ENCODE measurements at places on chromosomes 5 and 9. TPM values are rescaled to one million over a fixed set of nuclear protein-coding genes. Genes with fewer than 3 reads are reported as not detected.

DNA sequence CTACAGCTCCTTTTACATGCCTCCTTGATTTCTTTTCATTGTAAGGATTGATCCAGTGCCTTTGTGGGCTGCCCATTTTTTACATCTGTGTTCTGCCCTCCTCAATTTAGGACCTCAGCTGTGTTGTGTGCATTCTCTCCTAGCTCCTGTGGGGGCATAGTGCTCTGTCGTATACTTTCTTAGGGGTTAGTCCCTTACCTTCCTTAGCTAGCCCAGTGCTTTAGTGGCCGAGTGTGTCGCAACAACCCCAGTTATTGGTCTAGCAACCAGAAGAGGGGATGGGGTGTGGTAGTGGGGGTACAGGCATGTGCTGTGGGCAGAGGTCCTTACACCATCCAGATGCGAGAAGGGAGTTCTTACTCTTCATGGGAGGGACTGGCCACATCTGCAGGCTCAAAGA is 12.1 kb downstream of the MTRR start:
- DNase-seq, result no peak

DNA sequence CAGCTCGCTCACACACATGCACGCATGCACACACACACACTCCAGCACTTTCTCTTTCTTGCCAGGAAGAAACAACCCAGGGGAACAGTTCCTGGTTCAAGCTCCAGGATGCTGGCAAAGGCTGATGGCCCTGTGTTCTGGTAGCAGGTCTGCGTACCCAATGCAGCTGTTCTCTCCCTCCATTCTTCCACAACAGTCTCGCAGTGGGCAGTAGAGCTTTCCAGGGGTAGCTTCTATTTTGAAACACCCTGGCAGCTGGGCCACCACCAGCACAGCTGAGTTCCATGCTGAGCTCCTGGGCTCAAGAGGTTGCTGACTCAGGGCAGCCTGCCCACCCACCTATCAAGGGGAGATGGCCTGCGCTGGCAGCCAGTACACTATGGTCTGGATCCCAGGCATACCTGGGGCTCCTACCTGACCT is 4.7 kb downstream of the VDAC1 start:
- no peak for DNase-seq

GRCh38 chr5:27868292-27868691 is 829.9 kb upstream of the CDH9 start:
- no peak for DNase-seq

- no peak for DNase-seq
These were observed 4.8 kb upstream of the ZNF366 start for GRCh38 chr5:72511774-72512592.

GRCh38 chr5:15383469-15383868 is 116.5 kb upstream of the FBXL7 start:
- DNase-seq, result no peak

DNA sequence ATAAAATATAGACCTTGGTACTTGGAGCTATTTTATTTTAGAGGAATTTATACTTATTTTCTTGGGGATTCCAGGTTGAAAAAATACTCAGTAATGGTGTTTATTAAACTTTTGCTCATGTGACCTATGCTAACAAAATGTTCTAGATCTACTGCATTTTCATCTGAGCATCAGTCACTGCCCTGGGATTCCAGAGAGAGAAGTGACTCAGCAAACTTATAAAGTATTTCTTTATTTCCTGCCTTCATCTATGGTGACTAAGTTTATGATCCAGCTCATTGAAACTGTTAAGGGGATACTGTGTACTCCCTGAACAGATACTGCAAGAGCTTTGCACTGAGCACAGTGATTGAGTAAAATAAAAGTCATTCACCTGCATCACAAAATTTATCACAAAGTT is 298.5 kb upstream of the CDH18 start:
- no peak for DNase-seq

DNA sequence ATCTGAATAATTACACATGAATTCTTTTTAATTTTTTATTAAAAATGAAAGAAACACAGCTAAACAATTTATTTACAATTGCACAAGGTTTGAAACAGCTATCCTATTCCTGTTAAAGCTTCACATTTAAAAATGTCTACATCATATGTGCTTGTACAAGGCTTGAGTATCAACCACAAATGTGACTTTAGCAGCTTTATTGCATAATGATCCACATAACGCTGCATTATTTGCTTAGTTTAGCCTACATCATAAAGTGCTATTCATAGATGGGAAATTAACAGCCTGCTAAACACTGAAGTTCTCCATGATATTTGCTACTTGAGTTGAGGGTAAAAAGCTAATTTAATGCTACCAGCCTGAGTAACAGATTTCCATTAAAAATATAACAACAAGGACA is 45.0 kb downstream of the TRIM36 start:
- no peak for DNase-seq

DNA sequence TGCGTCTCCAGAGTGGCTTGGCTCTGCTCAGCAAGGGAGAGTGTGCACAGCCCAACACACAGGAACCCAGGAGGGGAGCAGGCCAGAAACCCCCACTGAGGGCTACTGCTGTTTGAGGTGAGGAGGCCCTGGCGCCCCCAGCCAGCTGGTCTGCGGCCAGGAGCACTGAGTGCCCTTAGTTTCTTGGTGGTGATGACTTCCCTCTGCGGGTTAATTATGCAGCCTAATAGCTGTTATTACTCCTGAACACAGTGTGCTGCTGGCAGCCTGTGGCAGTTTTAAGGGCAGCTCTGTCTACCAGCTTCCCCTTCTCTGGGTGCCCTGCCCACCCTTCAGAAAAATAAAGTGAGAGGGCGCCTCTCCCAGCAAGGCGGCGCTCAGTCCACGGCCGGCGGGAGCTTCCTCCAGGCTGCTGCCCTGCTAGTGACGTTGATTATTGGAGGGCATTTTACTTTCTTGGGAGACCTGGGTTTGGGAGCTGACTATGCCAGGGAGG is 19.2 kb downstream of the GADD45G start:
- no peak for DNase-seq

DNA sequence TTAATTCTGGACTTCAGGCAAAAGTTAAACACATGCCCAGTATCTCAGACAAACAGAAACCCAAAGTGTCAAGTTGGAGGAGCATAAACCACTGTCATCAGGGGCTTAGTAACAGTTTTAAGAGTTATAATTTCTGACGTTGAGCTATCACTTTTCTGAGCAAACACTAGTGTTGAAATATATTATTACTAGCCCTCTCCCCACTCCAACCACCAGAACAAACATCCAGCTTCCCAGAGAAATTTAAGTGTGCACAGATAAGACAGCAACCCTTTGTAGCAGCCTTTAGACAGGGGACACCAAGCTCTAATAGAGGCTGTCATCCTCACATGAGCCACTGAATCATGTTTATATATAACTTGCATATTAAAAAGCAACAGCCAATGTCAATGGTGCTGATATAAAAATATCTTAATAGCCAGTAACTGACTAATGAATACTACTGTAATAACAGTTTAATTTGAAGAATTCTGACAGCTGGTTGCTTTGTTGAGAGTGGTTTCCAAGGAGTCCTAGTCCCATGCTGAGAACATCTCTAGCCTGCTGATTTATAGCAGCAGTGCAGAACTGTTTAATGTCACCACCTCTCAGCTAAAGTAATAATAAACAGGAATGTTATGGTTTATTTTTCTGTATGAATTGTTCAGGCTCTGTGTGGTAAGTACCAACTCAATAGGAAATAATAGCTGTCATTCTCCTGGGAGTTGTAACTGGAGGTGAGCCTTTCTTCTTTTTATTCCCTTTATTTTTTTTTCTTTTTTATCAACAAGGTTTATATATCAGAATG is 528.7 kb upstream of the ZNF608 start:
- DNase-seq, result no peak

DNA sequence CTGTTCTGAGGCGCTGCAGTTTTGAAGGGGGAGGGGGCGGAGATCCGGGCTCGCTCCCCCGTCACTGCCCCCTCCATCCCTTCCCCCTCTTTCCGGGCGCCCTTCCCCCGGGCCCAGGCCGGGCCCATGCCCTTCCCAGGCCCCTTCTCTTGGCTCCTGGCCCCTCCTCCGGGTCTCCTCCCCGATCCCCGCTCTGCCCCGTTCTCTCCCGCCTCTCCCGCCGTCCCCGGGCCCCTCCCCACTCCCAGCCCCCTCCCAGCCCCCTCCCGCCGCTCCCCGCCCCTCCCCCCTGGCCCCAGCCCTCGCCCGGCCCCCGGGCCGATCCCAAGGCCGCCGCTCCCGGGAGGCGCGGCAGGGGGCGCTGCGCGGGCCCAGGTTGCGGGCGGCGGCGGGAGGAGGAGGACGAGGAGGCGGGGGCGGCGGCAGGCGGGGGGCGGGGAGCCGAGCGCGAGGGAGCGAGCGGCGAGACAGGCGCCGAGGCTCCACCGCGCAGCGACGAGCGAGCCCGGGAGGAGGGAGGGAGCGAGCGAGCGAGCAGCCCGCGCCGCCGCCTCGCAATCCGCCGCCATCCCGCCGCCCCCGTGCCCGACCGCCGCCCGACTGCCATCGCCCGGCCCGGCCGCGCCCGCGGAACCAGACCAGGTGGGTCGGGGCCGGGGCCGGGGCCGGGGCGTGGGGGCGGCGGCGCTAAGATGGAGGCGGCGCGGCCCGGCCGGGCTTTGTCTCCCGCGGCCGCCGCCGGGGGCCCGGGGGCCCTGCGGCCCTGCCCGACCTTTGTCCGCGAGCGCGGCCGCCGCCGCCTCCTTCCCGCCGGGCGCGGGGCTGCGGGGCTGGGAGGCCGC is at the start of gene PRRC2B:
Gene PRRC2B (plus strand): TSS at position 465 of the 842 bp plus-strand sequence. CDS start 36,059 bp downstream, outside the sequence.
- peak; percentile 94 for DNase-seq

DNA sequence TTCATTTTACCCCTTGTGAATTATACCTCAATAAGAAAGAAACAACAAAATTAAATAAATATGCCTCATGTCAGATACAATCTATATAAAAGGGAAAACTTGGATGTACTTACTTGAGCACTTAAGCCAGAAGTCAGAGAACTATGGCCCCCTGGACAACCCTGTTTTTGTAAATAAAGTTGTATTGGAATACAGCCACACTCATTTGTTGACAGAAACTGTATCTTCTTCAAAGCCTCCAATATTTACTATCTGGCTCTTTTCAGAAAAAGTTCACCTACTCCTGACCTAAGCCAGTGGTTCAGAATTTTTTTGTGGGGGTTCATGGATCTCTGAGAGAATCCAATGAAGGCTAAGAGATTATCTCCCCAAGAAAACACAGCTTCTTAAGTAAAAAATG is 45.3 kb upstream of the RASEF start:
- DNase-seq, result no peak

DNA sequence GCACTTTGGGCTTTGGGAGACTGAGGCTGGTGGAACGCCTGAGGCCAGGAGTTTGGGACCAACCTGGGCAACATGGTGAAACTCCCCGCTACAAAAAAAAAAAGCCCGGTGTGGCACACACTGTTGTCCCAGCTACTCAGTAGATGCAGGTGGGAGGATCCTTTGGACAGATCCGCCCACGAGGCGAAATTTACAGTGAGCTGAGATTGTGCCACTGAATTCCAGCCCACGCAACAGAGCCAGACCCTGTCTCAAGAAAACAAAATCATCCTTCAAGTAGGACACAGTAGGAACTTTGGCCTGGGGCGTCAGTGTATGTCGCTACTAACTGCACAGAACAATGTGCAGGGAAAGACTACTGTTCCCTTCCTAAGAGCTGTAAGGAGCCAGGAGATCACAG is 4.8 kb downstream of the RPS14 start:
- DNase-seq, result no peak

- no peak for DNase-seq
These were observed 43.8 kb downstream of the SLC38A9 start for GRCh38 chr5:55668356-55668755.

DNA sequence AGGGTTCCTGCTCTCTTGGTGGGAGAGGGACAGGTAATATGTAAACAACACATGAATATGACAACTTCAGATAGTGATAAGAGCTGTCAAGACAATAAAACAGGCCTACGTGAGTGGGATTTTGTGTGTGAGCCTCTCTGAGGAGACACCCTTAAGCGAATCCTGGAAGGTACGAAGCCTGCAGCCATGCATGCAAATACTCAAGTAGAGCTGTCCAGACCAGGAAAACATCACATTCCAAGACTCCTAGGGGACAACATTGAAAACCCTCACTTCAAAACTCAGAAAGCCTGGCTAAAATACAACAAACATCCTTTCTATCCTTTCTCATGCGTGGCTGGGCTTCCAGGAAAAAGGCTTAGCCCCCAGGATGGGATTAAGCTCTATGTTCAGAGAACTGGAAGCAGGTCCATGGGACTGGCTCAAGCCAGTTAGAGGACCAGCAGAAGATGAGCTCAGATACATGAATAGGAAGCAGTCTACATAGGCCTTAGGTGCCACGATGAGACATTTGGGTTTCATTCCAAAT is 124.8 kb upstream of the IQGAP2 start:
- no peak for DNase-seq

DNA sequence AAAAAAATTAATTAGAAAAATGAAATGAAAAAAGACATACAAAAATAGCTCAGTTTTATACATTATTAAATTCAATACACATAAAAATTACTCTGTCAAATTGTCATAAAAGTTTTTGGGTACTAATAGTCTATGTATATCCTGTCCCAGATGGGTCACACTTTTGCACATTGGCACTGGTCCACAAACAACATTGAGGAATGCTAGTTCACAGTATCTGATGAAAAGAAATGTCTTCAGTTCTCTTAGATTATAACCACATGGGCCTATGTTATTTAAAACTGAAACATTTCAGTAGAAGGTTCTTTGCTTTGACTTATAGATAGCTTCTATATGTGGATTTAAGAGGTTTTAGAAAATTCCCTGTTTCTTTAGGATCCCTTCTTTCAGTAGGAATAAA is 39.8 kb downstream of the LNPEP start:
- no peak for DNase-seq

- no peak for DNase-seq
These were observed 1.7 kb downstream of the MEGF9 start for GRCh38 chr9:120712539-120713031.

DNA sequence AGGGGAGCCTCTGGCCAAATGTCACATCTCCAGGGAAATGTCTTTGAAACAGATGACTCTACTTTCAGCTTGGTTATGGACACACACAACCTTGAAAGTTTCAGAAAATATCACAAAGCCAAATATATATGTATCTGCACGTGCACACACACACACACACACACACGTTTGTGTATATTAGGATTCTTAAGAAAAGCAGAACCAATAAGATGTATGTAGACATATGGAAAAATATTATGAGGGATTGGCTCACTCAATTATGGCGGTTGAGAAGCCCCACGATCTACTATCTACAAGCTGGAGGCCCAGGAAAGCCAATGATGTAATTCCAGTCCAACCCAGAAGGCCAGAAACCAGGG is 194.9 kb downstream of the PALM2AKAP2 start:
- no peak for DNase-seq

GRCh38 chr5:178426326-178427130 is 163.7 kb downstream of the COL23A1 start:
- peak; percentile 85 for DNase-seq

DNA sequence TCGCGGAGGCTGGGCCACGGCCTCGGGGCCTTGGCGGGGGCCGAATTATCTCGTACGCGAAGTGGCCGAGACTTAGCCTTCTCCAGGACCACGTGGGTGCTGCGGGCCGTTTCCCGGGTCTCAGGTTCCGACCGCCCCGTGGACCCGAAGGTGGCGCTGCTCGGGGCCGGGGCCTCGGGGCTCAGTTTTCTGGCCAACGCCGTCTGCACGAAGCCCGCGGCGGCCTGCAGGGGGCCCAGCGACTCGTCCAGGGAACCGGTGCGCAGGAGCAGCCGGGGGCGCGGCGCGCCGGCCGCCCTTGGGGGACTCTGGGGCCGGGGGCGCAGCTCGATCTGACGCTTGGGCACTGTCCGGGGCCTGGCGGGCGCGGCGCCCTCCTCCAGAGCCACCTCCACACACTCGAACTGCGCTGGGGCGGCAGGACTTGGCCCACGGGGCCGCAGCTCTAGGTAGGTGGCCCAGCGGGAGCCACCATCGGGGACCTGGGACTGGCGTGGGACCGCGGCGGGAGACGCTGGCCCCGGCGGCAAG is 716 bp downstream of the PROB1 start:
- no peak for DNase-seq

Gene HTR4
- total RNA-seq, result 0.16 TPM

Gene FABP6
- total RNA-seq, result not detected

Gene RMI1
- total RNA-seq, result 3.6 TPM

Gene PCDHA1
- not detected for total RNA-seq

All from mesenteric fat pad (tissue), 1 donor.